ENCODE measurements at places on chromosomes 6 and 20.

DNA sequence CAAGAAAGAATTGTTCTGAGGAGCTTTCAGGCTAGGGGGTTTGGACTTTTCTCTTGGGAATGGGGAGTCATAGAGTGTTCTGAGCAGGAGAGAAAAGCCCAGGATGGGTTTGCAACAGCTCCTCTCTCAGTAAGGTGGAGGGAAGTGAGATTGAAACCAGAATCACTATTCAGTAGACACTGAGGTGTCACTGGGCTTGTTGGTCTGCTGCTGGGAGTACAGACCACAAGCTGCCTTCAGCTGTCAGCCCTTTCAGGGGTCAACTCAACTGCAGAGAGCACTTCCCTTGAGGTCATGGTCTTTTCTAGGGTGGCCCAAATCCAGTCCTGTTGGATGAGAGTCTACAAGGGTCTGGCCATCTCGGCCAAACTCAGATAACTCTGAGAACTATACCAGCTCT, 12.9 kb upstream of the FOXA2 start:
- no peak for DNase-seq

DNA sequence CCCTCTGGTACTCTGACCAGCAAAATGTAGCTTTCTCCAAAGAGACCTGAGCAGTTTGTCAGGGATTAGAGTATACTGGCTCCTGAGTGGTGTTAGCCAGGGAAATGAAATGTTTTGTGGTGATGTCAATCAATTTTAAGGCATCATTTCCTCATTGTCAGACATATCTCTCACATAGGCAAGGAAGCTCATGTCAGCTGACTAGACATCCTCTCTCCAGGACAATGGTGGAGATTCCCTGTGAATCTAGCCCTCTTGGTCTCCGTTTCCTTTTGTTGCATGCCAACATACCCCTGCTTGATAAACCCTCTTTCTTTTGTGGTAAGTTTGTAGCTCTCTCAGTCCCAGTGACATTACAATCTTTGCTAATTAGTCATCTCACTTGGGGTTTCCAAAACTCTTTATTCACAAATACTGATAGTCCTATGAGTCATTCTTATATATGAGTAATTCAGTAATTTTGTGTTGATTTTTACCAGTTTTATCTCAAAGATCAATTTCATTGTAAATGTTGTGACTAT, 135.6 kb upstream of the PTPRK start:
- DNase-seq, result no peak

DNA sequence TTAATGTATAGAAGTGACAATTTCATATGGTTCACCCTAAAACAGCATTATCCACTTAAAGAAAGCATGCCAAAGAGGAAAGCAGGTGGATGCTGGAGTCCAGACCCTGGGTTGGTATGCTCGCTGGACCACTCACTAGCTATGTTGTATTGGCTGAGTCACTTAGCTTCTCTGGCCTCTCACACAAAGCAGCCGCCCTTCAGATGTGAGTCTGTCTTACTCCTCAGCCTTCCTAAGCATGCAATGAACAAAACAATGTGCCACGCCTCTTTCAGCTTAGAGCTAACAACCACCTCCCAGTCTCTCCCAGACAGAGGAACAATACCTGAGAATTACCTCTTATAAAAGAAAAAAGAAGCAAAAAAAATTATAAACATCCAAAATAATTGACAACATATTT, 29.4 kb downstream of the SIM1 start:
- DNase-seq, result no peak

- DNase-seq, result no peak
Observed at GRCh38 chr20:14801591-14802325, 464.3 kb upstream of the FLRT3 start.

DNA sequence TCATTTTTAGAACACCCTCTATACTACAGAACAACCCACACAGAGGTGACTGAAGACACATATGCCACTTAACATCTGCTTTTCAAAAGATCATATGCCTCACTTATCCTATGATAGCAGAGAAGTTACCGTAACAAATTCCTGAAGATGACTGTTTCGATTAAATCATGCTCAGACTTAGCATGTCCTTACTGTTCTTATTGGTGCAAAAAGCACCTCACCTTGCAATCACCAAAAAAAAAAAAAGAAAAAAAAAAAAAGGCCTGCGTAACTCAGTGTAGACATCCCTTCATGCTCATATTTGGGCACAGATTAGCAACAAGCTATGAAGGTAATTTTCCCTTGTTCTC, 17.7 kb upstream of the DST start:
- no peak for DNase-seq
